ENCODE measurements at places on chromosomes 1 and 21. TPM values are rescaled to one million over a fixed set of nuclear protein-coding genes. Genes with fewer than 3 reads are reported as not detected.
A peak's percentile ranks its signal among the peaks of the same experiment; 100 is the strongest.

Gene RNF2
- 14.0 TPM for total RNA-seq

GRCh38 chr1:53986458-53986857, 31.5 kb downstream of the LDLRAD1 start:
- H3K27me3 ChIP-seq, result no peaks in the 10 kb centered on the region
- H3K27ac ChIP-seq, result no peak overlapping the region
- H3K36me3 ChIP-seq, result no peaks in the 10 kb centered on the region
- no peak for DNase-seq
- no peak overlapping the region for H3K4me3 ChIP-seq
- H3K4me1 ChIP-seq, result no peaks in the 10 kb centered on the region

- H3K27ac ChIP-seq, result no peak overlapping the region
- H3K4me3 ChIP-seq, result no peak overlapping the region
- no peaks in the 10 kb centered on the region for H3K36me3 ChIP-seq
- no peaks in the 10 kb centered on the region for H3K27me3 ChIP-seq
- H3K4me1 ChIP-seq, result no peaks in the 10 kb centered on the region
Observed at GRCh38 chr1:204350857-204351573, 8.7 kb downstream of the PLEKHA6 start.

- no peaks in the 10 kb centered on the region for H3K36me3 ChIP-seq
- peak overlapping the region; percentile 20 for H3K4me3 ChIP-seq
- H3K27me3 ChIP-seq, result no peaks in the 10 kb centered on the region
- peaks cover 5% of the 10 kb centered on the region for H3K4me1 ChIP-seq
- H3K27ac ChIP-seq, result peak overlapping the region; percentile 87
- DNase-seq, result peak; percentile 95
Observed at GRCh38 chr21:33383056-33383888, 19.9 kb upstream of the IFNGR2 start.
